ENCODE measurements at places on chromosomes 2 and 18.
A peak's percentile ranks its signal among the peaks of the same experiment; 100 is the strongest.

DNA sequence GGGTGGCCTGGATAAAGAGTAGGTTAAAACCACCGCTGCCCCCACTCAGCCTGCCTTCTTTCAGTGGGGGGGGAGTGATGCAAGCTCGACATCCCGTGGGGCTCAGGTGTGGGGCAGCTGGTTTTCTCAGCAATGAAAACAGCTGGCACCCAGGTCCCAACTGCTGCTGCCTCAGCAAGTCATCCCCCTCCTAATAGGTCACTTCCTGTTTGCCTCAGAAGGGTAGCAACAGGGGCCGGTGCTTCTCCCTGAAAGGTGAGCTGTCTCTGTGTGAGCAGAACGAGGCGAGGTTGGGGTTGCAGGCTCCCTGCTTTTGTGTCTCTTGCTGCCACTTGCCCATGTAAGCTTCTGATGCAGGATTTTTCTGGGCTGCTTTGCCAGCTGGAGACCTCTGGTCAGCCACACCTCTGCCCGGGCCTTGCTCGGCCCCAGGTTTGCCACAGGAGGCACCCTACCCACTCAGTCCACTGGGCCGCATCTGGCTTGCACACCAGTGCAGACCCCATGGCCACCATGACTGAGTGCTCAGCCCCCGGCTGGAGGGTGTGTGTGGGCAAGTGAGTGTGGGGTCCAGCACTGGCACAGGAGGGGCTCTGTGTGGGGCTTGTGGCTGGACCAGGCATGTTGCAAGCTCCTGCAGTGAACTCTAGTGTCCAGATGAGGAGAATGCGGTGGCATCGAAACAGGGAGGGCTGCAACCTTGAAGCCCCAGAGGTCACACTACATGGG lies 11.5 kb upstream of the ASB1 start:
- DNase-seq, result no peak

GRCh38 chr2:9095690-9096089 lies 92.2 kb upstream of the MBOAT2 start:
- peak; percentile 58 for DNase-seq

DNA sequence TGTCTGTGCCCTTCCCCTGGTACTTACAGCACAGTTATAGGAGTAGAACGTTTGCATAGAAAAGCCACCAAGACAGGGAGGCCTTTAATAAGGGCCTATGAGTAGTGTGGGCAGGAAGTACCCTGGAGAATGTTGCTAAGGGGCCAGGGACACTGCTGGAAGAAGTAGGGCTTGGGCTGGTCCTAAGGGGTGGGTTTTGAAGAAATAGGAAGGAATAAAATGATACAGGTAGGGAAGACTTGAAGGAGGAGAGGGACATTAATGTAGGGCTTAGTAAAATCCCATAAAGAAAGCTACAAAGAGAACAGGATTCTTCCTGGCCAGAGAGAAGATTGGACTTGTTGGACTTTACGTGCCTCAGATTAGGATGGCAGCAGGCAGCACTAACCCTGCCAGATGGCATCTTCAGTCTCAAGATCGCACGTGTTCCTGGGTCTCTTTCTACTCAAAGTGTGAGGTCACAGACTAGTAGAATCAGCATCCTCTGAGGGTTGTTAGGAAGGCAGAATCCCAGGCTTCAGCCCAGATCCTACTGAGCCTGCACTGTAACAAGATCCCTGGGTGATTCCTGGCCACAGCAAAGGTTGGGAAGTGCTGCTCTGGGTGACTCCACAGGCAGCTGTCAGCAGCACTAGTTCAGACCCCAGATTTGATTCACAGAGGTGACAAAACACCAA lies 39.2 kb downstream of the EPAS1 start:
- peak; percentile 30 for DNase-seq

GRCh38 chr2:239274391-239275043 lies 126.3 kb downstream of the HDAC4 start:
- DNase-seq, result peak; percentile 73

DNA sequence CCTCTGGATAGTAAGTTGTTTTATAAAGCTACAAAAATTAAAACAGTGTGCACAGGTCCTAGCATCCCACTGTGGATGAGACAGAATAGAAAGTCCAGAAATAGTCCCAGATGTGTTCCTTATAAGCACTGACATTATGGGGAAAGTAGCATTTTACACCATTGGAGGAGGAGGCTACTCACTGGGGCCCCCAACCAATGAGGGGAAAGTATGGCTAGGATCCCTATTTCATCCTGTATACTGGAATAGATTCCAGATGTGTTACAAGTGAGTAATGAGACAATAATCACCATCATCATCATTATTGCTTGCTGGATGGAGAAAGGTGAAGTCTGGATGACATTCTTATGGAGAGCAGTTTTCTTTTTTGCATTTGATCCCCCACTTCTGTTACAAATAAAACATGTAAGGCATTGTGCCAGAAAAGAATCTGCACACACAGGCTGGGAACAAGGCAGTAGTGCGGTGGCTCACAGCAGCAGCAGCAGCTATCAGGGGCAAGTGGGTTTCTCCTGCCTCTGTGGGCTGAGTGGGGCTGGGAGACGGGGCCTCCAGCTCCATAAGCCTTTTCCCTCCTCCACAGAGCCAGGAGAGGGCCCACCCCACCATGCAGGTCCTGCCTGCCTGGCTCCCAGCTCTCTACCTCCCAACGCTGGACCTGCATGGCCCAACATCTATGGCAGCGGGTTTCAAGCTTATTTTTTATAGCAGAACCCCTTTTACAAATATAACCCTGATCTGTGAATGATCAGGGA lies 5.0 kb downstream of the ARID5A start:
- no peak for DNase-seq

DNA sequence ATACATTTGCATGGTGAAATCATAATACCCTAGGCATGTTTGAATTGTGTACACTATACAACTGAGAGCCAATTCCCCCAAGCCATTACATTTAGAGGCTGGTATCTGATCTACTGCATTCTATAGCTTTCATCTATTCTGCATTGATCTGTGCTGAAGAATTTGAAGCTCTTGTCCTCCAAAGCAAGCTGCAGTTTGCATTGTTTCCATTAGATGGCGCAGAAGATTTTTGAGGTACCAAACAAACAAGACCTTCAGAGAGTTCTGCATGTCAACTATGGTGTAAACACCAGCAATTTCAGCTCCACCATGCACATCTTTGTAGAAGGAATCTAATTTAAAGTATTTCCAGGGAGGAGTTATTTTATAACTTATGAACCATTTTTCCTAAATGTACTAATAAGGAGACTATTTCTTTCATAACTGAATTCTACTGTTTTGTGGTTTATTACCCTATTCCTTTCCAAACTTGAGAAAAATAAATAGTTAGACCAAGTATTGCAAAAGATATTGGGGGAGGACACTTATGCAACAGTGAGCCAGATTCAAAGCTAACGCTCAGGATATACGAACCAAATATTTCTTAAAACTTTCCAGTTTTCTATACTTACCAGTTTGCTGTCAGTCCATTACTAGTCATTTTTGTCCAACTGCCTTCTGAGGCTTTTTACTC lies 761.8 kb upstream of the ACVR2A start:
- peak; percentile 9 for DNase-seq

DNA sequence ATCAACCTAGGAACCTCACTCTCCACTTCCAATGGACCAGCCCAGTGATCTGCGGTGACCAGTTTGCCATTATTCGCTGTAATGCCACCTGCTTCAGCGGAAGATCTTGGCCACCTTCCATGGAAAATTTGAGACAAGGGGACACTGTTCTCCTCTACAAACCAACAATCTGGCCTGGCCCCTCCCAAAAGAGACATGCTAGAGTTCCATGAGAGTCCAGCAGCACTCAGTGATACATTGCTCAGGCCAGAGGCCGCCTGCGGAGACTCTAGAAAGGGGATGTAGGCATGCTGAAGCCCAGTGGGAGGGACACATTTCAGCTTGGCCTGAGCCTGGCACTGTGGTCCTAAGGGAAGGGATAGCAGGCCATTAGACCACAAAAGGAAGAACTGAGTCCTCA lies 58.3 kb downstream of the COL6A3 start:
- DNase-seq, result no peak

DNA sequence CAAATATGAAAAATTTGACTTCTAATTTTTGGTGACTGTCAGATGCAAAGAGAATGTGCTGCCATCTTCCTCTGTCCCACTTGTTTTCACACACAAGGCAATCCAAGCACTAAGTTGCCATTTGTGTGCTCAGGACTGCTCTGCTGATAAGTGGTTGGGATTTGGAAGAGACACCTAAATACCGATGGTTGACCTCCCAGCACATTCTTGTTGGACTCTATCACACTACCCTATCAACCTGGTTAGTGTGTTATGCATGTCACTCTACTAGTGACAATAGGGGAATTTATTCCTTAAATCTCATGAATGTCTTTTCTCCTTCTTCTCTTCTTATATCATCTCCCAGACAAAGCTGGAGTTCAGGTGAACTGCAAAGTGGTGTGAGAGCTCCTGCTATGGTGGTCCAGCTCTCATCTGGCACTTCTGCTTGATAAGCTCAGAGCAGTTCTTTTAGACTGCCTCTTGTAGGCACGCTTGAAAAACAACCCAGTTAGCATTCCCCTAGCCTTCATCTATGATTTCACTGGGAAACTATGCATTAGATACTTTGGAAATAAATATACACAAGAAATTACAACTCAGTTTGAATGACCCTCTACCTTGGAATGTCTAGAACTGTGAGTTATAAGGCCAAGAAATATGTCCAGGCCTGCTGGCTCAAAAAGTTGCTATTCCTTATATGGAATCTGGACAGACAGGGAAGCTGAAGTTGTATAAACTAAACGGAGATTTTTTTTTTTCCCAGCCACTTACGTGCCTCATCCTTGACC lies 404.8 kb downstream of the MEIS1 start:
- DNase-seq, result peak; percentile 77

GRCh38 chr18:7562491-7562890 lies 4.6 kb upstream of the PTPRM start:
- DNase-seq, result no peak

- DNase-seq, result no peak
Observed at GRCh38 chr2:15346624-15347023, 214.5 kb downstream of the NBAS start.

- no peak for DNase-seq
Observed at GRCh38 chr2:227473122-227473461, 1.1 kb downstream of the AGFG1 start.

GRCh38 chr2:70827388-70827787 lies 7.0 kb upstream of the CLEC4F start:
- no peak for DNase-seq

GRCh38 chr2:2192091-2192955 lies 138.8 kb downstream of the MYT1L start:
- DNase-seq, result no peak

DNA sequence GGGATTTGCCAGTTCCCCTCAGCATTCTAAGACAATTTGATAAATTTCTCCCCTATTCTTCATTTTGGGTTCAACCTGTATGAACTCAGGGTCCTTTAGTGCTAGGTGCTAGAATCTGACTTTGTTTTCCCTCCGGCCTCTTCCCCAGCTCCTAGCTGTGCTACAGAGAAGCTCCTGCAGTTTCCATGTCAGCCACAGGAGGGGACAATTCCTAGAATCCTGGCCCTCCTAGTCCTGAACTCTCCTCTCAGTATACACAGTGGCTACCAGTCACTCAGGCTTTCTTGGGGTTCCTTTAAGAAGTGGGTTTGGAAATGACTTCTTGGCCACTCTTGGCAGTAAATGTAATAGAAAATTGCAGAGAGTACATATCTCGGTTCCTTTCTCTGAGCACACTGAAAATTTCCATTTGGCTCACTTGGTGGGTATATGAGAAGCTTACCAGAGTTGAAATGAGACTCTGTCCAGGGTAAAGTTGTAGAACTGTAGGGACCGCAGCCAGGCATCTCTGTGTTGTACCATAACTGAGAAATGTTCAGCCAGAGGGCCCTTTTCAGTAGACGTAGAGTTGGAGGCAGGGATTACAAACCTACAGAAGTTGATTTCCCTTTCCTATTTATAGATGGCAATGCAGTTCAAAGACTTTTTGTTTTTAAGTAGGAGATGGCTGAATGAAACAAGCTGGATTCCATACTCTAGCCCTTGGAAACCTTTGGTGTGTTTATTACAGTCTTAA lies 5.0 kb upstream of the CHST10 start:
- DNase-seq, result peak; percentile 84

GRCh38 chr18:36211612-36212065 lies 24.3 kb downstream of the MOCOS start:
- DNase-seq, result no peak

GRCh38 chr18:9418047-9418690 lies 57.1 kb upstream of the RALBP1 start:
- DNase-seq, result no peak

- no peak for DNase-seq
Observed at GRCh38 chr2:74850496-74851190, 16.7 kb downstream of the HK2 start.

DNA sequence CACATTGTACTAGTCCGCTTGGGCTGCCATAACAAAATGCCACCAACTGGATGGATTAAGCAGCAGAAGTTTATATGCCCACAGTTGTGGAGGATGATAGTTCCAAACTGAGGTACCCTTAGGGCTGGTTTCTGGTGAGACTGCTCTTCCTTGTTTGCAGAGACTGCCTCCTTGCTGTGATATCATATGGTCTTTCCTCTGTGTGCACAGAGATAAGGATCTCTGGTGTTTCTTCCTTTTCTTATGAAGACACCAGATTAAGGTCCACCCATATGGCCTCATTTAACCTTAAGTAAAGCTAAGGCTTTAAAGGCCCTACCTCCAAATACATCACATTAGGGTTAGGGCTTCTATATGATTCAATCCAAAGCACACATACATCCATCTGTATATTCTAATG lies 738.2 kb upstream of the GCFC2 start:
- DNase-seq, result no peak

DNA sequence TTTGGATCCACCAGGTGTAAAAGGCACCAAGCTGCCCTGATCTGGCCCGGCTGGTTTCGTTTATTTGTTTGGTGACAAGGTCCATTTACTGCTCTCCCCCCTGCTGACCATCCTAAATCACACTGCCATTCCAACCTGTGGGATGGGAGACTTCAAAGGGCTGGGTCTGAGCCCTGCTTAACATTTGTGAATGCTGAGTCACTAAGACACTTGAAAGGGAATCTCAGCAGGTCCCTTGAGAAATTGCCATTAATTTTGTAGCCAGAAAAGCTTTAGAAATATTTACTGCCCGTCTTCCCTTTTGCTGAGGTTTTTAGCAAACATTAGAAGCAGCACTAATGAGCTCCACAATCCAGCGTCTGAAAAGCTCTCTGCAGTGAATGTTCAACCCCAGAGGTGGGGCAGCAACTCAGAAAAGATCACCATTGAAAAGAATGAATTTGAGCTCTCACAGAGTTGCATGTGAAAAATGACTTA lies 133.8 kb downstream of the ARL4C start:
- peak; percentile 10 for DNase-seq

- no peak for DNase-seq
Observed at GRCh38 chr2:212919238-212919637, 232.2 kb downstream of the IKZF2 start.

GRCh38 chr2:122706757-122707223 lies 951.3 kb downstream of the TSN start:
- no peak for DNase-seq

DNA sequence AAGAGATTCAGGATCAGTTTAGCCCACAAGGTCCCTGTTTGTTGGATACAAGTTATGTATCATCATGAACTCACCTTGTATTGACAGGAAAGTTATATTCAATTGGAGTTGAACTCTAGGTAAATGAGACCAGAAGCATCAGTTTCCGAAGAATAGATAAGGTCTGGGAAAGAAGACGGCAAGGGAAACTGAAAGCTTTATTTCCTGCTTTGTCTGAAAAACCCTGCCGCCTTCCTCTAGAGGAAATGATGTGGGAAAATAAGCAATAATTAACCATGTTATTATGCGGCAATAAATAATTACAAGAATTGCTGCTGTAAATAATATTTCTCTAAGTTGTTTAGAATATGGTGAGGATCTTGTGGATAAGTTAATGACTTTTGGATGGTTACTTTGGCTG lies 32.0 kb downstream of the LPIN1 start:
- DNase-seq, result no peak
